ENCODE measurements at places on chromosomes 2 and 18. TPM values are rescaled to one million over a fixed set of nuclear protein-coding genes. Genes with fewer than 3 reads are reported as not detected.

ALPG gene
- total RNA-seq: not detected

DNA sequence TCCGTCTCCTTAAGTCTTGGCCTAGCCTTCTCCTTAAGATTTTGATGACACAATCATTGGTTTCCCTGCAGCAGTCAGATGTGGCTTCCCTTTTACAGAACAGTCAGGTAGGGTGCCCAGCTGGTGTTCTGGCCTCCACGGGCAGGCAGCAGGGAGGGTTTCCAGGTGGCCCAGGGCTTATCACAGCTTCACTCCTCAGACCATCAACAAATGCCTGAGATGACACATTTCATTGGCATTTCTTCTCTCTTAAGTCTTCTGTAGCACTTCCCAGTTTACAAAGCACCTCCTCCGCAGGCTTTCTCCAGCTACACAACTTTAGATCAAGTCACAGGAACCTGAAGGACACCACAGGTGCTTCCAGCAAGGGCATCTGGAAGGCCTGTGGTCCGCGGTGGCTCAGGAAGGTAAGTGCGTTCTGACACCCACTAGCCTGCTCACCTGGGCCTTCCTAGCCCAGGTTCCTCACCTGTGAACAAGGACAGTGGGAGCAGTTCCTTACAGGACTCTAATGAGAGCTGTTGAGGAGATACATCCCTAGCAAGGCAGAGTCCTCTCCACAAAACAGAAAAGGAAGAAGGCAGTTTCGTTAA is 37.6 kb downstream of the PTPN18 start:
- DNase-seq: no peak

LRRTM4 gene
- 0.16 TPM for total RNA-seq

- no peak for DNase-seq
These were observed 1700.5 kb upstream of the TMEFF2 start for GRCh38 chr2:193895226-193895625.

- DNase-seq: no peak
These were observed 115.6 kb downstream of the LPIN1 start for GRCh38 chr2:11862049-11862448.

GRCh38 chr18:61838521-61838920 is 54.3 kb downstream of the RNF152 start:
- no peak for DNase-seq
